Tracheal epithelial cell (primary cell): ENCODE measurements at places on chromosomes 6 and 20. TPM values are rescaled to one million over a fixed set of nuclear protein-coding genes. Genes with fewer than 3 reads are reported as not detected.

Gene GPLD1
- 0.21 TPM in 1 of 2 replicates, not detected in the other for total RNA-seq

Gene DCDC2
- total RNA-seq: 0.43 and 55.7 TPM in 2 replicates

Gene OR2H2
- 0.24 TPM in 1 of 2 replicates, not detected in the other for total RNA-seq

Gene OR2J3
- total RNA-seq: not detected in 2 replicates

Gene MOXD1
- total RNA-seq: under 0.01 and 11.3 TPM in 2 replicates

Gene SLC32A1
- total RNA-seq: not detected in 2 replicates

Gene HSPA1L
- total RNA-seq: 0.64 and 0.72 TPM in 2 replicates

Gene MROH8
- total RNA-seq: under 0.01 and 0.43 TPM in 2 replicates

Gene HTR1E
- not detected in 2 replicates for total RNA-seq

Gene CPNE1
- 57.1 and 110 TPM in 2 replicates for total RNA-seq

Gene PROCR
- total RNA-seq: 92.3 and 122 TPM in 2 replicates

Gene BMP5
- total RNA-seq: not detected in 2 replicates

Gene LY6G6D
- not detected in 2 replicates for total RNA-seq

Gene CDSN
- total RNA-seq: 0.24 TPM in 1 of 2 replicates, not detected in the other

Gene NFYA
- total RNA-seq: 11.9 and 14.9 TPM in 2 replicates

Gene COL9A3
- total RNA-seq: not detected in 2 replicates

Gene PTK6
- 31.1 and 59.7 TPM in 2 replicates for total RNA-seq

Gene CPXM1
- total RNA-seq: not detected in 2 replicates

Gene SPDEF
- total RNA-seq: 3.8 and 8.7 TPM in 2 replicates

Gene RRAGD
- total RNA-seq: 5.5 and 15.4 TPM in 2 replicates
